Chondrocyte (in vitro differentiated cells): ENCODE measurements at places on chromosomes 4 and X.

DNA sequence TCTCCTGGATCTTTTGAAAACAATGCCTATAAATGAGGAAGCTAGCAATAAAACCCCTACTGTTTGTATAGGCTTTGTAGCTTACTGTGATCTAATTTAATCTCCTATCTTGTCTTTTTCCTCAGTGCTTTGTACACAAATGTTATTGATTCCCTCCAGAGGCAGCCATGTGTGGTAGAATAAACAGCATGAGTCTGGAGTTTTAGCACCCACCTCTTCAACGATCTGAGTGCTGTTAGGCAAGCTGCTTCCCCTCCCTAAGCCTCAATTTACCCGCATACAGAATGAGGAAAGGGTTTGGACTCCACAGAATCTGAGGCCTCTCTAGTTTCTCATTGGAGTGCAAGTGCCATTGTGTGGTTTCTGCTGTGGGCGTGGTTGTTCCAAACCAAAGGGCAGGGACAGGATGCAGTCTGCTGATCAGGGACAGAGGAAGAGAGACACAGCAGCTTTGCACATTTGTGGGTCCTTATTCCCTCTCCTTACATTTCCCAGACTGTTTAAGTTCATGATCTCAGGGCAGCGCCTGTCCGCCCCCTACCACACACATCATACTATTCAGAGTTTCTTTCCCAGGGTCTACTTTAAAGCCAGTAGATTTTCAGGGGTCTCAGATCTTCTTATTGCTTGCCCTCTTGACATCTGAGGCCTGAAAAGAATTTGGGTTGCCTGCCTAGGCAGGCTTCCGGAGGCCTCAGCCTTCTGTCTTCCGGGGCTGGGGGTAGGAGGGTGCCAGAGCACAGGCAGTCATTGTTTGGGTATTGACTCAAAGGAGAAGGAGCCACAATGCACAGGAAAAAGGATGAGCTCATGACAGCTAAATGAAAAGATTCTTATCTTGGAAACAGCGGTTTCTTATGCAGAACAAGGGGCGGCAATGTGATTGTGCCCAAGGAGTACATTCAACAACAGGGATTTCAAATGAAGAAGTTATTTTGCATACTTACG, 114.9 kb upstream of the TEX13D start:
- DNase-seq = no peak

DNA sequence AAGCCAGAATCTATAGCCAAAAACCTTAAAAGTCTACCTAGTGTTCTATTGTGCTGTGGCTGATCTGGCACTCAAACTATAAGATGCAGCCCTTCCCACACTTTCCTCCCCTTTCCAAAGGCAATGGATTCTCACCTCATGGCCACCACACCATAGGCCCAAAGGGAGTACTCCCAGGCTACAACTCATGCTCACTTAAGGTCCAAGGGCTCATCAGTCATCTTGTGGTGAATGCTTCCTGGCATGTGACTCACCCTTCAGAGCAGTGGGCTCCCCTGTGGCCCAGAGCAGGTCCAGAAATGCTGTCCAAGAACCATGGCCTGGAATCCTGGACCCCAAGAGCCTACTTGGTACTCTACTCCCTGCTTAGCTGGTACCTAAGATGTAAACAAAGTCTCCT, 181.0 kb downstream of the CHRDL1 start:
- no peak for DNase-seq

- no peak for DNase-seq
Measured at GRCh38 chrX:27976284-27976683, 5.0 kb downstream of the DCAF8L1 start.

DNA sequence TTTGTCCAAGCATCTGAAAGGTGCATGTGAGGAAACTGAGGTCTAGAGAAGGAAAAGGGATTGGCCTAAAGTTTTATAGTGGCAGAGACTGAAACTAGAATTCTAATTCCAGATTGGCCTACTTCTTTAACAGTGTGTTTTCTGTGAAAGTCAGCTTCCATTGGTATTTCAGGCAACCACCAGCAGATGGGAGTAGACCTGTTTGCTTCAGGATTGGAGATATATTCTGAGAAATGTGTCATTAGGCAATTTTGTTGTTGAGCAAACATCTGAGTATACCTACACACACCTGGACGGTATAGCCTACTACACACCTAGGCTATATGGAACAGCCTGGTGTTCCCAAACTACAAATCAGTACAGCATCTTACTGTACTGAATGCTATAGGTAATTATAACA, 207.3 kb upstream of the RADX start:
- no peak for DNase-seq

- no peak for DNase-seq
Measured at GRCh38 chrX:74280759-74281158, 23.2 kb upstream of the ZCCHC13 start.
